ENCODE measurements at places on chromosomes 16 and 17.
A peak's percentile ranks its signal among the peaks of the same experiment; 100 is the strongest.

DNA sequence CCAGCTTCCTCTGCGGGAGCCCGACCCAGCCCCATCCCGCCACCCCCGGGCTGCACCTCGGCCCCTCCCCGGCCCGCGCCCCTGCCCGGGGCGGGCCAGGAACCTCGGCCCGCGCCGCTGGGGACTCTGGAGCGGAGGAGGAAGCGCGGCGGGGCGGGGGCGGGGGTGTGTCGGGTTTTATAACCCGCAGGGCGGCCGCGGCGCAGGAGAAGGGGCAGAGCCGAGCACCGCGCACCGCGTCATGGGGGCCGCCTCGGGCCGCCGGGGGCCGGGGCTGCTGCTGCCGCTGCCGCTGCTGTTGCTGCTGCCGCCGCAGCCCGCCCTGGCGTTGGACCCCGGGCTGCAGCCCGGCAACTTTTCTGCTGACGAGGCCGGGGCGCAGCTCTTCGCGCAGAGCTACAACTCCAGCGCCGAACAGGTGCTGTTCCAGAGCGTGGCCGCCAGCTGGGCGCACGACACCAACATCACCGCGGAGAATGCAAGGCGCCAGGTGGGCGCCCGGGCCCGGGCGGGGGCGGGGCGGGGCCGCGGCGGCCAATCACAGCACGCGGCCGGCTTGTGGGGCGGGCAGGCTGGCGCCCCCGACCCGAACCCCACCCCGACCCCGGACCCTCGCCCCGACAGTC lies at the start of gene ACE:
TSS of gene ACE (plus strand) at position 208 of the 626 bp plus-strand sequence. CDS start at position 242, 34 bp downstream.
- peak; percentile 32 for DNase-seq

DNA sequence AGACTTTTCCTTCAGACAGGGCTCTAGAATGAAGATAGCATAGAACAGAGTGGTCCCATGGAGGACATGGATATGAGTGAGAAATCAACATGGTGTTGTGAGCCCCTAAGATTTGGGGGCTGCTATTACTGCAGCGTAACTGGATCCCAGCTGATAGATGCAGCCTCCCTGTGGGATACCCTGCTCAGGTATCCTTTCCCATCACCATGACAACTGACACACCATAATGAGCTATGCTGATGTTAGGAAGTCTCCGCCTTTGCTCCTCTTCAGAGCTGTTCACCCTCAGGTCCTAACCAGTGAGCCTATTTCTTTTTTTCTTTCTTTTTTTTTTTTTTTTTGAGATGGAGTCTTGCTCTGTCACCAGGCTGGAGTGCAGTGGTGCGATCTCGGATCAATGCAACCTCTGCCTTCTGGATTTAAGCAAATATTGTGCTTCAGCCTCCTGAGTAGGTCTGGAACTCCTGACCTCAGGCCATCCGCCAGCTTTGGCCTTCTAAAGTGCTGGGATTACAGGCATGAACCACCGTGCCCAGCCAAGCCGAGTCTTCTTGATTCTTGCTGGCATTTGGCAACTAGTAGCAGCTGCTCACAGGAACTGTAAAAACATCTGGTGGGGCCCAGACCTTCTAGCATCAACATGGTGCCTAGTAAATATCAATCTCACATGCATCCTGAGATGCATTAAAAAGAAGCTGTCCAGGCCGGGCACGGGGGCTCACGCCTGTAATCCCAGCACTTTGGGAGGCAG lies 17.1 kb downstream of the STX4 start:
- DNase-seq = no peak

- DNase-seq = no peak
Observed at GRCh38 chr17:56359518-56359917, 206.2 kb downstream of the ANKFN1 start.

GRCh38 chr17:4785311-4786105 lies 656 bp downstream of the VMO1 start:
- no peak for DNase-seq

GRCh38 chr16:55044201-55044975 lies 113.7 kb downstream of the IRX5 start:
- DNase-seq = no peak

- no peak for DNase-seq
Observed at GRCh38 chr17:45129426-45129939, 2.8 kb downstream of the PLCD3 start.

DNA sequence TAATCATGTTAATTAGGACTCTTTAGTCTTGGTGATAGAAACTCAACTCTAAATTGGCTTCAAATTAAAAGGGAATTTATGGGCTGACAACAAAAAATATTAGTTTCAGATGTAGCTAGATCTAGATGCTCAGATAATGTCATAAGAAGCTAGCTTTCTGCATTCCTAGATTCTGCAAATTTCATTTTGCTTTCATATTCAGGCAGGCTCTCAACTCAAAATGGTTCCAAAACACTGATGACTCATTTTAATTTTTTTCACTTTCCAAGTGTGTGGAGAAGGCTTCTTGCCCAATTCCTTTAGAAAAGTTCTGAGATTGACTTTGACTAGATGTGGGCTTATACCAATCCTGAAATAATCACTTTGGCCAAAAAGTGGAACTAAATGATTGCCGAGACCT lies 236.7 kb upstream of the GOT2 start:
- peak; percentile 2 for DNase-seq

- DNase-seq = peak; percentile 6
Observed at GRCh38 chr16:20415541-20415940, 6.2 kb downstream of the ACSM5 start.

- peak; percentile 91 for DNase-seq
Observed at GRCh38 chr17:47253541-47254402, at the start of gene ITGB3. Gene ITGB3, plus strand, starts transcription at chr17:47253827. Its CDS starts 35 bp downstream, at chr17:47253862.

DNA sequence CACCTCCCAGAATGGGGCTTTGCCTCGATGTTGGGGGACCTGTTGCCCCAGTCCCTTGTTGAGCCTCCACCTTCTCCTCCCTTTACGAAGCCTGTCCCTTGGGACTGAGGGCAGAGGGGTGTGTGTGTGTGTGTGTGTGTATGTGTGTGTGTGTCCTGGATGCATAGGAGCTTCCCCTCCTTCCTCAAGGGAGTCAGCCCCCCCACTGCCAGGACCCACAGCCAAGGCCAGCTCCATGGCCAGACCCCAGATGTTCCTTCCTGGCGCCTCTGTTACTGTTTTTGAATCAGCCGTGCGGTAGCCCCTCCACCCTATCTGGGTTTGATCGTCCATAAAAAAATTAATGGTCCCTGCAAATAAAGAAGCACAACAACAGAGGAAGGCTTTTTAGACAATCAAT lies 17.7 kb upstream of the DOK4 start:
- no peak for DNase-seq

GRCh38 chr16:2715966-2716885 lies 3.8 kb downstream of the PRSS27 start:
- no peak for DNase-seq

DNA sequence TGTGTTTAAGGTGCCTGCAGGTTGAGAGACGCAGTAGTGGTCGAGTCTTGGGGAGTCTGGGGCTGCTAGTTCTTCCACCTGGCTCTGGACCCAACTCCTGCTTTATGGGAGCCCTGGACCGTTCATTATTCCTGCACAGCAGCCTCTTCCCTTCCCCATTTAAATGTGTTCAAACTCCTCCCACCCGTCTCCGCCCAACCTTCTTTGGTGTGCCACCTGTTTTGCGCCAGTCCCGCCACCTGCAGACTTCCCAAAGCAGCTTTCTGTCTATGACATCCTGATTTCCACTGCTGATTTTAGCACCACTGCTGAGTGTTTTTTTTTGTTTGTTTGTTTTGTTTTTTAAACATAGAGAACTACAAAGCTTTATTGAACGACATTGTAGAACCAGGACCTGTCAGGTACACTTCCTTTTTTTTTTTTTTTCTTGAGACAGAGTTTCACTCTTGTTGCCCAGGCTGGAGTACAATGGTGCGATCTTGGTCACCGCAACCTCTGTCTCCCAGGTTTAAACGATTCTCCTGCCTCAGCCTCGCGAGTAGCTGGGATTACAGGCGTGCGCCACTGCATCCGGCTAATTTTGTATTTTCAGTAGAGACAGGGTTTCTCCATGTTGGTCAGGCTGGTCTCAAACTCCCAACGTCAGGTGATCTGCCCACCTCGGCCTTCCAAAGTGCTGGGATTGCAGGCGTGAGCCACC lies 12.8 kb downstream of the ADORA2B start:
- DNase-seq = no peak

DNA sequence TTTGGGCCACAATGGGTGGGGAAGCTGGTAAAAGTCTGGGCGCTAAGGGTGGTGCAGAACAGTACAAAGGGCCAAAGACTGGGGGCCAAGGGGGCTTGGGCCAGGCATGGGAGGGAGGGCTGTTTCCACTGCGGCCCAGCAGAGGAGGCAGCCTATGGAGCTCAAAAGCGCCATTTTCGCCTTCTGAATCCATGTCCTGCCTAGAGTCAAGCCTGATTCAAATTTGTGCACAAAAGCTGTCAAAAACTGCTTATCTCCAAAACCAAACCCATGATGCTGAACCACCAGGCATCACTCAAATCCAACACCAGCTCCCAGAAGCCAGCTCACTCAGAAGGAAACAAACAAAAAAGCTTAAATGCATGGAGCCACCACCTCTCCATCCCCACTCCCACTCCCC lies 16.0 kb downstream of the COG7 start:
- no peak for DNase-seq

- DNase-seq = no peak
Observed at GRCh38 chr16:50229149-50229726, 37.1 kb upstream of the ADCY7 start.

DNA sequence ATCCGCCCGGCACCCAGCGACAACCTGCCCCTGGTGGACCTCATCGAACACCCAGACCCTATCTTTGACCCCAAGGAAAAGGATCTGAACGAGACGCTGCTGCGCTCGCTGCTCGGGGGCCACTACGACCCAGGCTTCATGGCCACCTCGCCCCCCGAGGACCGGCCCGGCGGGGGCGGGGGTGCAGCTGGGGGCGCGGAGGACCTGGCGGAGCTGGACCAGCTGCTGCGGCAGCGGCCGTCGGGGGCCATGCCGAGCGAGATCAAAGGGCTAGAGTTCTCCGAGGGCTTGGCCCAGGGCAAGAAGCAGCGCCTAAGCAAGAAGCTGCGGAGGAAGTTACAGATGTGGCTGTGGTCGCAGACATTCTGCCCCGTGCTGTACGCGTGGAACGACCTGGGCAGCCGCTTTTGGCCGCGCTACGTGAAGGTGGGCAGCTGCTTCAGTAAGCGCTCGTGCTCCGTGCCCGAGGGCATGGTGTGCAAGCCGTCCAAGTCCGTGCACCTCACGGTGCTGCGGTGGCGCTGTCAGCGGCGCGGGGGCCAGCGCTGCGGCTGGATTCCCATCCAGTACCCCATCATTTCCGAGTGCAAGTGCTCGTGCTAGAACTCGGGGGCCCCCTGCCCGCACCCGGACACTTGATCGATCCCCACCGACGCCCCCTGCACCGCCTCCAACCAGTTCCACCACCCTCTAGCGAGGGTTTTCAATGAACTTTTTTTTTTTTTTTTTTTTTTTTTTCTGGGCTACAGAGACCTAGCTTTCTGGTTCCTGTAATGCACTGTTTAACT lies 1.0 kb downstream of the NOG start:
- DNase-seq = peak; percentile 67

All from ELR (cell line).